Natural killer cell treated with Interleukin-12 subunit alpha and Interleukin-12 subunit beta and Interleukin-15 and Interleukin-18, amount 100 ng/mL, for 72 hours (primary cell): ENCODE measurements at places on chromosomes 16 and 17. TPM values are rescaled to one million over a fixed set of nuclear protein-coding genes. Genes with fewer than 3 reads are reported as not detected.

- peaks cover 22% of the 10 kb centered on the region for H3K4me1 ChIP-seq
- H3K27me3 ChIP-seq: no peaks in the 10 kb centered on the region
- H3K36me3 ChIP-seq: no peaks in the 10 kb centered on the region
- H3K27ac ChIP-seq: no peak overlapping the region
These were observed 594 bp upstream of the TGFB1I1 start for GRCh38 chr16:31471241-31471874.

DNA sequence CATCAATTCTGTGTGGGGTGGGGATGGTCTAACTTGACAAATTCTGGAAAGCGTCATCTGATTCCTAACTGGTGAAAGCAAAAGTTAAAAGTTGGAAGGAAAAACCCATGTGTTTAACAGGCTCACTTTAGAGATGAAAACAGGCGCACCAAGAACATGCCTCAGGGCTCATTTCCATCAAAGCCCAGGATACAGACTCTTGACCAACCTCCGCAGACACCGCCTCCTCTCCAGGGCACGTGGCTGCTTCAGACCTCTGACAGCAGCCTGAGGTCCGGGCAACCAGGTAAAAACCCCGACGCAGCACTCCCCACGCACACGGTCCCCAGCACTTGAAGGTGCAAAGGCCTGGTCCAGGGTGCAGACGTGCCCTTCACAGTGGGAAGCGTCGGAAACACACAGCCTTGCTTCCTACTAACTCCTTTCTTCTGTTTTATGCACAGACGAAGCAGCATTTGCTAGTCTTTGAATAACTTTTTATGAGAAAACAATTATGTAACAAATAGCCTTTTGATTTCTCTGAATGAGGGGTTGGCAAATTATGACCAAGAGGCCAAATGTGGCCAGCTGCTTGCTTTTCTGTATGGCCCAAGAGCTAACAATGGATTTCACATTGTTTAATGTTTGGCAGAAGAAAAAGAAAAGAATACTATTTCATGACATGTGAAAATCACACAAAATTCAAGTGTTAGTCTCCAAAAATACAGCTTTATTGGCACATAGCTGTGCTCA lies 44.2 kb upstream of the TRAP1 start:
- no peaks in the 10 kb centered on the region for H3K4me1 ChIP-seq
- H3K27ac ChIP-seq: no peak overlapping the region
- no peak for DNase-seq
- no peaks in the 10 kb centered on the region for H3K27me3 ChIP-seq

- H3K27ac ChIP-seq: no peak overlapping the region
- H3K4me1 ChIP-seq: no peaks in the 10 kb centered on the region
- no peak overlapping the region for H3K4me3 ChIP-seq
- no peak for DNase-seq
These were observed 135.7 kb upstream of the ZFHX3 start for GRCh38 chr16:73183611-73184092.

GRCh38 chr17:39001703-39002637 lies 34.8 kb upstream of the FBXO47 start:
- H3K4me3 ChIP-seq: no peak overlapping the region
- peaks cover 19% of the 10 kb centered on the region for H3K4me1 ChIP-seq
- no peak overlapping the region for H3K27ac ChIP-seq
- DNase-seq: no peak
- peaks cover 16% of the 10 kb centered on the region for H3K36me3 ChIP-seq

DNA sequence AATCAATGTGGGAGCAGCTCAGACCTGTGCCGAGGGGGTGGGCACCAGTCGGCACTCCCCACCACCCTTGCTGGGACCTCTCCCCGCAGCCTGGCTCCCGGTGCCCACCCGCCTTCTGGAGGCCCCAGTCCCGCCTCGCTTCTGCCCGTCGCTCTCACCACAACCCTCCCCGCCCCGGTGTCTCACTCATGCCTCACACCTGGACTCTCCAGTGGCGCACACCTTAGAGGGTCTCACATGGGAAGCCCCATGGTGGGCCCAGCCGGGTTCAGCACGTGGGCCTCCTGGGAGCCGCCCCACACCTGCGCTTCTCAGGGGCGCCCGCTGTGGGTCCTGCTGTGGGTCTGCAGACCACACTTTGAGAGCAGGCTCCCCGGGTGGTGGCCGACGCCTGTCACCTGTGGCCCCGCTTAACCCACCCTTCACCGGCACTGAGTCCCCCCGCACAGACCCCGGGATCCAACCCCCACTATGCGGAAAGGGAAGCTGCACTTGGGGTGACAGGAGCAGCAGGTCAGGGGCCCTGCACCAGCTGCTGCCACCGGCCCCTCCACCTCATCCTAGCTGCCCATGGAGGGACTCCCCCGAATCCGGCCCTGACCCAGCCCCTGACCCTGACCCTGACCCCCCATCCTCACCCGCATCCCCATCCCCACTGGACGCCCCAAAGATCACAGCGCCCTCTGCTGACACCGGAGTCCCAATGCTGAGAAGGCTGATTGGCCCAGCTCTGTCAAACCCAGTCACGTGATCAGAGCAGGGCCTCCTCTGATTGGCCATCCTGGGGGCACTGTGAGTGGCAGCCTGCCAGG lies 27.4 kb upstream of the SLC38A10 start:
- no peaks in the 10 kb centered on the region for H3K36me3 ChIP-seq
- no peak overlapping the region for H3K27ac ChIP-seq
- no peak for DNase-seq
- no peaks in the 10 kb centered on the region for H3K27me3 ChIP-seq

DNA sequence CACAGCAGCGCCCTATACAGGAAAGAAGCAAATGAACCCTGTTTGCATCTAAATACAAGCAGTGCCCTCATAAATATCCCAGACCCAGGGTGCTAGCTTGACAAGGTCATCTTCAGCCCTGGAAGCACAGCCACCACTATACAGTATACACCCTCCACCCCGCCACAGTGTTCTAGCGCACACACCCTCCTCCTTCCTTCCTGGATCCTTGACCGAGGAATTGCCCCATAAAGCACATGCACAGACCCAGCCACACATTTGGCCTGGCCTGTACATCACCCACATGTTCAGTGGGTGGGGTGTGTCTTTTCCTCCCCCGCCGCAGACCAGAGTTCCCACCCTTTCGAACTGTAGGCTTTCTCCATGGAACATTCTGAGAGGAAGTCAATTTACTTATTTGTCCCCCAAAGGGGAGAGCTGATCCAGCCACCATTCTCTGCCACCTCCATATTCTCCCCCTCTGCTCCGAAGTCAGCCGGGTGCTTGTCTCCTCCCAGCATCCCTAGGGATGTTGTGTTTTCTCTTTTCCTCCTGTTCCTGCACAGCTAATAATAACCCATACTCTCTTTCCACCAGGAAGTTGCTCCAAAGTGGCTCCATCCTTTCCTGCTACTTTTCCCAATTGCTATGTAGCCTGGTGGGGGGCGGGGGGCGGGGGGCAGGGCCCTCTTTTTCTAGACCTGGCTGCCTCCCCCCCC lies 6.6 kb downstream of the ABI3 start:
- DNase-seq: no peak
- peaks cover 63% of the 10 kb centered on the region for H3K4me1 ChIP-seq
- H3K27ac ChIP-seq: peak overlapping the region; percentile 85
- peak overlapping the region; percentile 82 for H3K4me3 ChIP-seq
- H3K36me3 ChIP-seq: peaks cover 4% of the 10 kb centered on the region
- H3K27me3 ChIP-seq: no peaks in the 10 kb centered on the region

KRTAP9-8 gene
- not detected for total RNA-seq

DNA sequence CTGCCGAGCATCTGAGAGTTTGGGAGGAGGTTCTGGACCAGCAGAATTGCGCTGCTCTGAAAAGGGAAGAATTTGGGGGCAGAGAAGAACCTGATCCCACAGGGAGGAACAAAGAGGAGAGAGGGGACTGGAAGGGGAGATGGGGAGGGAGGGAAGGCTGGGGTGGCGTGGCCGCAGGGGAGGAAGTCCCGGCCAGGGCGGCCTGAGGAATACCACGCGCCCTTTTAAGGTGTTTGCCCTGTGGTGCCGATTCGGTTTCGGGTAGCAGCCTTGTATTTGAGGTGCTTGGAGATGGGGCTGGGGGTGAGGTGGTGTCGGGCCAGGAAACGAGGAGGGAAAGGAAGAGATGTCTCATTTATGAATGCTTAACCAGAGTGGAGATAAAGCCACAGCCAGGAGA lies 51.3 kb downstream of the AKAP1 start:
- H3K27ac ChIP-seq: no peak overlapping the region
- peaks cover 7% of the 10 kb centered on the region for H3K27me3 ChIP-seq
- no peak for DNase-seq
- no peaks in the 10 kb centered on the region for H3K36me3 ChIP-seq
- no peak overlapping the region for H3K4me3 ChIP-seq

APOBR gene
- 12.5 TPM for total RNA-seq

C16orf86 gene
- 1.9 TPM for total RNA-seq

CYB561 gene
- 3.2 TPM for total RNA-seq

- no peak overlapping the region for H3K4me3 ChIP-seq
- DNase-seq: no peak
- no peaks in the 10 kb centered on the region for H3K36me3 ChIP-seq
- no peaks in the 10 kb centered on the region for H3K4me1 ChIP-seq
These were observed 507.1 kb downstream of the WWOX start for GRCh38 chr16:78606545-78606944.

DNA sequence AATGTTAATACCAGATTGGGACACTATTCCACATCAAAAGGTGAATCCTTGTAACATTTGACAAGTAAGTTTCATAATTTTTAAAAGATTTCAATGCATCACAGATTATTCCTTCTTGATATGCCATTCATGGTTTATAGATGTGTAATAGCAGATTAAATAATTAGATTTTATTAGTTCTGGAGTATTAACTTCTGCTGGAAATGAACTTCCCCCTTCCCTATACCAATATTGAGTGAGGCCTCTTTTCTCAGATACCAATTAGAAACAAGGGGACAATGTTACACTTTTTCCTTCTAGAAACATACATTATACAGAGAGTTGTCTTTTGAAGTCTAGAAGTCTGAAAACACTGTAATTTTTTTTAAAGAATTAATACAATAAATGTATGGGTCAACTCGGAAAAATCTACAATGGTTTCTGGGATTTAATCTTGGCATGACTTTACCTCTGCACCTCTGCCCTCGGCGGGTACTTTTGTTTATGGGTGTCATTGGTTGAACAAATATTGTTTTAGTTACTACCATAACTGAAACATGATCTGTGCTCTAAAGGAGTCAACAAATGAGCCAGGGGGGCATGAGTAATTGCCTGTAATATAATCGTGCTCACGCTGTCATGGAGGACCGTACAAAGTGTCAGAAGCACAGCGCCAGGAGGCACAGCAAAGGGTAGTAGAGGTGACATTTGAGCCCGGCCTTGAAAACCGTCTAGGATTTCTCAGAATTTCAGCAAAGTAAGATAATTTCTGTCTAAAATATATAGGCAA lies 8.2 kb downstream of the LRRC37B start:
- peaks cover 21% of the 10 kb centered on the region for H3K4me1 ChIP-seq
- no peak overlapping the region for H3K27ac ChIP-seq
- DNase-seq: no peak
- no peaks in the 10 kb centered on the region for H3K27me3 ChIP-seq

MMP15 gene
- total RNA-seq: 0.31 TPM

DNA sequence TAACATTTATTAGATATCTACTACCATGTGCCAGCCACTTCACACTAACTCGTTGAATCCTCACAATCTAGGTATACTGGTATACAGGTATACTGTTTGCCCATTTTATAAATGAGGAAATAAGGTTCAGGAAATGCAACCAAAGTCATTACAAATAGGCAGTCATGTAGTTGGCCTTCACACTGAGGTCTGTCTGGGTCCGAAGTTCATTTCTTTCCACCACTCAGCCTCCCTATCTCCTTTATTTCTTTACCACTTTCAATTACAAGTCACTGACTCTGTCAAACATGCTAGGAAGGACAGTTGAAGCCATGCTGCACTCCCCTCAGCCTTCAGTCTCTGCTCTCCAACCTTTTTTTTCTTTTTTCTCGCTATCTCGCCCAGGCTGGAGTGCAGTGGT lies 20.7 kb upstream of the SIAH1 start:
- no peak overlapping the region for H3K27ac ChIP-seq
- H3K4me3 ChIP-seq: no peak overlapping the region
- peaks cover 9% of the 10 kb centered on the region for H3K4me1 ChIP-seq
- no peaks in the 10 kb centered on the region for H3K27me3 ChIP-seq
- no peaks in the 10 kb centered on the region for H3K36me3 ChIP-seq
- DNase-seq: no peak

GRCh38 chr17:43406676-43407645 lies 8.2 kb downstream of the ARL4D start:
- H3K36me3 ChIP-seq: no peaks in the 10 kb centered on the region
- no peak for DNase-seq
- H3K27ac ChIP-seq: no peak overlapping the region
- H3K27me3 ChIP-seq: no peaks in the 10 kb centered on the region
- H3K4me3 ChIP-seq: no peak overlapping the region

FAAP100 gene
- total RNA-seq: 76.6 TPM

DNA sequence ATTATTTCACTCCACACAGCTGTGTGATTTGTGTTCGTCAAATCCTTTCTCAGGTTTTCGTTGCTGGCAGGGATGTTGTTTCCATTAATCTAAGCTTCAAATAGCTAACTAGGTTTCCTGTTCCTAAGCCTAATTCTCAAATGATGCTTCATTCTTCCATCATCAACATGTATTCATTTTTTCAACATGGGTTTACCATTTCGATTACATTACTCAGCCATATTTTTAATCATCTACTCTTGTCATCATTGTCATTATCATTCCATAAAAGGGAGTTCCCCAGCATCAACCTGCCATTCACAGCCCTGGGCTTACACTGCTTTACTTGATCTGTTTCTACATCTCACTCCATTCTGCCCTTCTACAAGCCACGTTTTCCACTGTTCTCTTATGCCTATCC lies 33.3 kb upstream of the ANKFN1 start:
- H3K27me3 ChIP-seq: peaks cover 4% of the 10 kb centered on the region
- H3K36me3 ChIP-seq: no peaks in the 10 kb centered on the region
- no peaks in the 10 kb centered on the region for H3K4me1 ChIP-seq
- H3K27ac ChIP-seq: no peak overlapping the region

ZNF469 gene
- 6.1 TPM for total RNA-seq

C17orf50 gene
- not detected for total RNA-seq

- no peak for DNase-seq
- H3K4me3 ChIP-seq: peak overlapping the region; percentile 62
- no peak overlapping the region for H3K27ac ChIP-seq
- peaks cover 19% of the 10 kb centered on the region for H3K27me3 ChIP-seq
- H3K36me3 ChIP-seq: no peaks in the 10 kb centered on the region
- peaks cover 5% of the 10 kb centered on the region for H3K4me1 ChIP-seq
These were observed 151.1 kb upstream of the GSE1 start for GRCh38 chr16:85461814-85462713.

TAT gene
- not detected for total RNA-seq

- DNase-seq: no peak
- H3K4me1 ChIP-seq: no peaks in the 10 kb centered on the region
- no peaks in the 10 kb centered on the region for H3K36me3 ChIP-seq
- H3K4me3 ChIP-seq: no peak overlapping the region
These were observed 56.9 kb upstream of the RBFOX3 start for GRCh38 chr17:79667746-79668145.

- no peaks in the 10 kb centered on the region for H3K4me1 ChIP-seq
- no peak overlapping the region for H3K4me3 ChIP-seq
- no peaks in the 10 kb centered on the region for H3K27me3 ChIP-seq
- no peaks in the 10 kb centered on the region for H3K36me3 ChIP-seq
- DNase-seq: no peak
These were observed 137.0 kb upstream of the SOX9 start for GRCh38 chr17:71983828-71984227.

RPL38 gene
- 593 TPM for total RNA-seq

LITAFD gene
- total RNA-seq: not detected
